ENCODE measurements at places on chromosomes 5 and 9.

DNA sequence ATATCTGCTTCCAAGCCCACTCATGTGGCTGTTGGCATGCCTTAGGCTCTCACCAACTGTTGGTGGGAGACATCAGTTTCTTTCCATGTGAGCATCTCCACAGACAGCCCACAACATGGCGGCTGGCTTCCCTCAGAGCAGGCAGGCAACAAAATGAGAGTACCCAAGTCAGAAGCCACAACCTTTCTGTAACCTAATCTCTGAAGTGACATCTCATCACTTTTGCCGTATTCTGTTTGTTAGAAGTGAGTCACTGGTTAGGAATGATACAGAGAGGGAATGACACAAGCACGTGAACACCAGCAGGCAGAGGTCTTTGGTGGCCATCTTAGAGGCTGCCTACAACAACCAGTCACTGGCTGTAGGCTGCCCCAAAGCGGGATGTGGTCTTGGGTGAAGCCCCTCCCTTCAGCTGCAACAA, 88.6 kb upstream of the RASGRF2 start:
- DNase-seq = no peak

GRCh38 chr5:36667824-36668223, 61.4 kb downstream of the SLC1A3 start:
- DNase-seq = no peak

DNA sequence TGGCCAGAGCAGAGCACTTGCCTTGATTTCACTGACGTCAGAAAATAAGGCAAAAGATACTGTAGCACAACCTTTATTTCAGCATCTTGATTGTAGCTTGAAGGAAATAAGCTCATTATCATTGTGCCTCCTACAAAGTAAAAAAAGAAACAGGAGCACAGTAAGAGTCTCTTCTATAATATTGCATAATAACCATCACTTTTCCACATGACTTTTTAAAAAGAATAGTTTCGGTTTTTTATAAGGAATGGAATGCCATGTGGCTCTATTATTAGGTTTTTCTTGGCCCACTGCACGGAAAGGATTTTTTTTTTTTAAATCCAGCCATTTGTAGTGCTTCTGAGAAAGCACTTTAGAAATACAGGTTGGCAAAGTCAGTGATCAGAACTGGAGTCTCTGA, 655.3 kb downstream of the LRRC70 start:
- no peak for DNase-seq

DNA sequence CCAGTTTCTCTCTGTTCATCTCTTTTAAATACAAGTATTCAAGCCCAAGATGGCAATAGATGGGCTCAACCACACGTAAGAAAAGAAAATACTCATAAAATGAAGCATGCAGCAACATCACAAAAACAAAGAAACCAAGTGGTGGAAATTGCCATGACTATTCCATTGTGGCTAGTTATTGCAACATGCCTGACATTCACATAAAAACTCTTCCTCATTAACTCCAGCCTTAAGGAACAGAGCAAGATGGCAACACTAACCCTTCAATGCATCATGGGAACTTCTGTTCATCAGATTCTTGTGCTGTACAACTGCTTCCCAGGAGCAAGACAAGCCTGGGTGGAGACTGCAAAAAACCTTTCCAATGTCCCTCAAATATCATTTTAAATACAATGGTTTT, 1.4 kb upstream of the GLIS3 start:
- no peak for DNase-seq

DNA sequence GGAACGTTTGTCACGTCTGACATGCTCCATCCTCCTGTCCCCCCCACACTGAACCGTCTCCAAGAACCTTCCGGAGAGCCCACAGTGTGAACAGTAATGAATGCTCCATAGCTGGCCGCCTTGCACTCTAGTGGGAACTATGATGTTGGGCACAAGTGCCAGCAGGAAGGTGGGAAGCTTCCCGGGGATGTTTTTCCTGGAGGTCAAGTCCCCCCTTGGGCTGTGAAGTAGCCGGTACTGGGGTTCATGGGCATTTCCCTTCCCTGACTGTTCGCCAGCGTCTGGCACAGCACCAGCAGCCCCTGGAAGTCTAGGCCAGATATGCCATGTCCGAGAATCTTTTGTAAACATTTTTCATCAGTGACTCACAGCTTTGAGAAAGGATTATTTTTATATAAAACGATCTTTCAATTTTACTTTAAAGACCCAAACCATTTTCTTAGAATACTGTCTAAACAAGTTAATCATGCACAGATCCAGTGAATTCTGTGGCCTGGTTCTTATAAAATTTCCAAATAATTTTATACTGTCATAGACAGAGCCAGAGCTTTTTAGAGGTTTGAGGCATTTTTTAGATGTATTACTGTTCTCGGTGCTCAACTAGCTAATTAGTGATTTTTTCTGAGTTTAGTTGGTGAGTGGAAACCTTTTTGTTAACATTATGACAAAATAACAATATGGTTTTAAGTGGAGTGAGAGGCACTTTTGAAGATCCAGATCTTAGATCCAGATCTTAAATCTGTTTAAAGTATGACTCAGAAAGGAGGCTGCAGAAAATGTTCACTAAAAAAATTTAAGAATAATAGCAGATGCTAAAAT, 11.6 kb downstream of the ABL1 start:
- no peak for DNase-seq

DNA sequence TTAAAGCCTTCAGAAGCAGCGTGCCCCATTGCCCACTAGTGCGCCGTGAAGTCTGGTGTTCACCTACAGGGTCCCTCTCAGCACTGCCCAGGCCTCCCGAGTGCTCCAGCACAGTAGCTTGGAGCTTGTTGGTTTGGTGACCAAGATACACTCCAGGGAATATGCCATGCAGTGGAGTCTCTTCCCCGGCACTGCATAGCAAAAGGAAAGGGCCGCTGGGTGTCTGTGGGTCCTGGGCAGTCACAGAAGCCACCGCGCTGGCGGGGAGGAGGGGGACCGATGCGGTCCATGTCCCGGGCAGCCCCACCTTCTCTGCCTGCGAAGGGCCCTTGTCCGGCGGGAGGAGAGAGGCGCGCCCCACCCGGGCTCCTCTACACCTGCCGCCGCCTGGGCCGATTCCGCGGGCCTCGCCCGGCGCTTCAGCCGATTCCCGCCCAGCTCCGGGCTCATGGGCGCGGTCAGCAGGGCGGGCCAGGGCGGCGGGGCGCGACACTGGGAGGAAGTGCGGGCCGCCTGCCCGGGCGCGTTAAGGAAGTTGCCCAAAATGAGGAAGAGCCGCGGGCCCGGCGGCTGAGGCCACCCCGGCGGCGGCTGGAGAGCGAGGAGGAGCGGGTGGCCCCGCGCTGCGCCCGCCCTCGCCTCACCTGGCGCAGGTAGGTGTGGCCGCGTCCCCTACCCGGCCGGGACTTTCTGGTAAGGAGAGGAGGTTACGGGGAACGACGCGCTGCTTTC, at the start of gene SYK:
Gene SYK (plus strand): TSS at position 579 of the 732 bp plus-strand sequence. CDS start 42,080 bp downstream, outside the sequence.
- no peak for DNase-seq

- DNase-seq = peak; percentile 53
Measured at GRCh38 chr5:36734422-36734821, 128.0 kb downstream of the SLC1A3 start.

DNA sequence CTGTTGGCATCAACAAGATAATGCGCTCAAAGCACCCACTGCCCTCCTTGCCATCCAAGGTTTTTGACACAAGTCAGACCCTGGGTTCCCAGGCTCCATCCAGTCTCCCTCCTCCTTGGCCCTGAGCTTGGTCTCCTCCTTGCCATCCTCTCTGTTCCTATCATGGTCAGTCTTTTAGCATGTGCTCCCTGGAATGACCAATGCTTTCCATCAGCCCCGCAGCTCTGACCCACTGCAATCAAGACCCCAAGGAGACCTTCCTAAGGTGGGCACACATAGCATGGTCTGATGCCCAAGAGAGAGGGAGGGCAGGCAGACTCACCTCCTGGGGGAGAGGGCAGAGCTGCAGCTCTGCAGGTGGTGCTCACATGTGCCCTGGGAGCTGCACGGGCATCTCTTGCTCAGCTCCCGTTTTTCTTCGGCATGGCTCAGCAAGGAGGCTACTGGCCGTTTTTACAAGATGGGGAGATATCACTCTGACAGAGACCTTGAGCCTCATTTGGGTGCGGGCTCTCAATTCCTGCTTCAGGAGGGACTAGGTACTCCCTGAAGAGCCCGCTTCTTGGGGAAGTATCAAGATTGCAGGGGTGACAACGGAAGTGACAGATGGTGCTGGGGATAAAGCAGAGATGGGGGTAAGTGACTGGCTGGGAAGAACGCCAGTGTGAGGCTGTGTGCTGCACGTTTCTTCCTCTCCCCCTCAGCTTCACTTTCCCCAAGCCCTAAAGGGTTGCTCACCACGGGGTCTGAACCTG, 3.3 kb downstream of the SEPTIN8 start:
- peak; percentile 67 for DNase-seq

DNA sequence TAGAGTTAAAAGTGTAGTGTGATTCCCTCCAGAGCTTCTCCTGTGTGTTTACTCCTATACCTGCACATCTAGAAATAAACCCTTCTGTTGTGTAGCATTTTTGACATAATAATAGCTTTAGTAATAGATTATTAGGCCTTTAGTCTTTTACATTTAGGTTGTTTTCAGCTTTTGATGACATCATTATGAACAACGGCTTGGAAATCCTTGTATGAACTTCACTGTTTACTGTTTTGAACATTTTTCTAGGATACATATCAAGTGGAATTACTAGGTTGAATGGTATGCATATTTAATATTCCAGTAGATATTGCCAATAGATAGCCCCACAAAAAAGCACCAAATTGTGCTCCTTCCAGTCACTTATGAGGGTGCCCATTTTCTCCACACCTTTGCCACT, 174.0 kb downstream of the ARHGAP26 start:
- no peak for DNase-seq

DNA sequence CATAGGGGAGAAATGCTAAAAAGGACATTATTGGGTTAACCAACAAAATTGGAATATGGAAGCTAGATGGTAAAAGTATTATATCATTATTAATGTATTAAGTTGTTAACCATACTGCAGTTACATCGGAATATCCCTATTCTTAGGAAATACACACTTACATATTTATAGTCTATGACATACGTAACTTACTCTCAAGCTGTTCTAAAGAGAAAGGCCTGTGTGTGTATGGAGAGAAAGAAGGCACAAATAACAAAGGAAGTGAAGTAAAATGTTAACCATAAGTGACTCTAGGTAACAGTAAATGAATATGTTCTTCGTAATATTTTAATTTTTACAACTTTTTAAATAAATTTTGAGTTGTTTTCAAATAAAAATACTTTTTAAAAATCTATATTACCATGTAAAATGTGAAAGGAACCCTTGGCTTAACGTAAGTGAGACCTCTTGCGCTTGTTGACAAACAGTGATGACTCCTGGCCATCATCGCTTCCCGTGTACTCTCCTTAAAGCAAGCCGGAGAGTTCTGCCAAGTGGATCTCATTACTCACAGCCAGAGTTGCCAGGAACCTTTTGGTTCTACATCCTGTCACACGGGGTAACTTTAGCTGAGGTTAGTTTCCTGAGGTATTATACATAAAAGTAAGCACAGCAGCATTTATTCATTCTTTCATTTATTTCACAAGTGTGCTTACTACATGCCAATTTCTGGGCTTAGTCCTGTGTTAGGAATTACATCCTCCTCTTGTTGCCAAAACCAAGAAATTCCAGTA, 165.4 kb downstream of the EPB41L4A start:
- no peak for DNase-seq

DNA sequence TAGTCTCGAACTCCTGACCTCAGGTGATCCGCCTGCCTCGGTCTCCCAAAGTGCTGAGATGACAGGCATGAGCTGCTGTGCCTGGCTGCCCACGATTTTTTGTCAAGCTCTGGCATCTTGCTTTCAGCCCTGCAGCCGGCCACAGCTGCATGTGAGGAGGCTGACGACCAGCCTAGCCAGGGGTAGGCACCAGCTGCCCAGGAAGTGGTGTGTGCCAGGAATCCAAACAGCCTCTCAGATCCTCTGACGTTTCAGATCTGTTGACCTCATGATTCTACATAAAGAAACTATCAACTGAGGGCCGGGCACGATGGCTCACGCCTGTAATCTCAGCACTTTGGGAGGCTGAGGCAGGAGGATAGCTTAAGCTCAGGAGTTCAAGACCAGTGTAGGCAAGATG, 19.0 kb downstream of the DYNC2I2 start:
- no peak for DNase-seq

DNA sequence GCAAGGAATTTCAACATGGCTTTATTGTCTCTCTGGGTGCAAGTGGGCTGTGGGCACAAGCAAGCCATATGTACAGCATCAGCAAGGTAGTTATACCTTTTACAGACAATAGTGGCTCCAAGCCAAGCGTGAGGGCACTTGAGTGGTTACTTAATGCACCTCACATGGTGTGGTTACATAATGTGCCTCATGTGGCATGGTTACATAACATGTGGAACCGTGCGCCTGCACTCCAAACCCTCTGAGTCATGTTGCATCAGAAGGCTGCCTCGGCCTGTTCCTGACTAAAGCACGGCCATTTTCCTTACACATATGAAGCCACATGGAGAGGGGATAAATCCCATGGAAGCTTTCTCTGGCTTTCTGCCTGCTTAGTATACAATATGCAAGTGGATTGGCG, 150.9 kb downstream of the OSTF1 start:
- DNase-seq = no peak

DNA sequence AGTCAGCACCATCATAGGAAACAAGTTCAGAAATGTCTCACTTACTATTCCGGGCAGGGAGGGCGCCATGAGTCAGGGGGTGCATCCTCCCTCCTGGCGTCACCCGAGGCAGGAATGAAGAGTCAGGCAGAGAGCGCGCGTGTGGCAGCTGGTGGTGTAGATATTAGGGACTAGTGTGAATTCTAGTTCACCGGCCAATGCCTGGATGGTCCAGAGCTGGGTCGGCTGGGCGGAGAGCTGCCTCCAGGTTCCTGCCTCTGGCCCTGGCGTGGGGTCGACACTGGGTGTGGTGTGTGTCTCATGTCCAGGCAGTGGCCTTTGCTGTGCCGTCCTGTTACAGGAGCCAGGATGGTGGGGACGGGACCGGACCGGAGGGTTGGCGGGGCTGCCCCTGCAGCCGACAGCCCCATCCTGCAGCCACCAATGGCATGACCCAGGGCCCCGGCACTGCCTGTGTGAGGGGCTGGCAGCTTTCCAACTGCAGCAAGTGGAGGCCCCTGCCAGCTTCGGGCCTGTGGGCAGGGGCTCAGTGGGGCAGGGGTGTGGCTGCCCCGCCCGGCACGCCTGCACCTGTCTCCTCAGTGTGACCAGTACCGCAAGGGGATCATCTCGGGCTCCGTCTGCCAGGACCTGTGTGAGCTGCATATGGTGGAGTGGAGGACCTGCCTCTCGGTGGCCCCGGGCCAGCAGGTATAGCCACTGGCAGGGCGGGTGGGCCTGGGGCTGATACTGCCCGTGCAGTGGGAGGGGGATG, 9.1 kb downstream of the DIPK1B start:
- no peak for DNase-seq

DNA sequence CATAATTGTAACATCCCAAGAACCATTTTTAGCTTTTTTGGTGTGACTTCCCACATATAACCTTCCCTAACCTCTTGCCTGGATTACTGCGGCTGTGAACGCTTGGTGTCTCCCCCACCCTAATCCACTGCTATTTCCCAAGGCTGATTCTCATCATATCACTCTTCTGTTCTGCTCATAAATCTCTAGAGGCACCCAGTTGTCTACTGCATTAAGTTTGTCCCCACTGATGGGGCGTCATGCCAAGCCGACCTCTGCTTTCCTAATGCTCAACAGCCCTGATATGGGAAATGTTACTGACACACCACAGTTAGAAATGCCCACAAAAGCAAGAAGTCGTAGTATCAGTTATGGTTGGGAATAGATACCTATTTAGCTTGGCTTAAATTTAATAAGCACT, 24.4 kb downstream of the NPR3 start:
- no peak for DNase-seq

GRCh38 chr5:178465861-178466288, 124.3 kb downstream of the COL23A1 start:
- no peak for DNase-seq

- DNase-seq = no peak
Measured at GRCh38 chr5:108320231-108320630, 61.7 kb downstream of the FBXL17 start.

Data from NCI-H524 treated with DMSO at 0.1 percent for 48 hours (cell line).